Hair follicle dermal papilla cell (primary cell): ENCODE measurements at places on chromosomes 12 and 14. TPM values are rescaled to one million over a fixed set of nuclear protein-coding genes. Genes with fewer than 3 reads are reported as not detected.

Gene OR4E2
- not detected in 2 replicates for total RNA-seq

Gene BATF
- not detected in 2 replicates for total RNA-seq

Gene CFAP251
- total RNA-seq, result 4.0 and 4.5 TPM in 2 replicates

Gene SLC25A21
- under 0.01 and 0.24 TPM in 2 replicates for total RNA-seq

Gene TMPRSS12
- not detected in 2 replicates for total RNA-seq

Gene SVOP
- total RNA-seq, result not detected in 2 replicates

Gene EPS8
- 47.2 and 63.9 TPM in 2 replicates for total RNA-seq

Gene ALDH2
- 13.1 and 20.4 TPM in 2 replicates for total RNA-seq

Gene MYH6
- not detected in 2 replicates for total RNA-seq

Gene RDH16
- under 0.01 and 0.12 TPM in 2 replicates for total RNA-seq

Gene KCNK10
- not detected in 2 replicates for total RNA-seq

Gene SLC5A8
- not detected in 2 replicates for total RNA-seq

Gene PXN
- 55.5 and 70.7 TPM in 2 replicates for total RNA-seq

Gene FRS2
- total RNA-seq, result 85.7 and 94.6 TPM in 2 replicates

Gene CACNA2D4
- 0.36 and 1.3 TPM in 2 replicates for total RNA-seq

Gene HOXC12
- not detected in 2 replicates for total RNA-seq

Gene B4GALNT1
- total RNA-seq, result 3.8 and 5.7 TPM in 2 replicates

Gene KRT72
- not detected in 2 replicates for total RNA-seq

Gene RIN3
- total RNA-seq, result 10.0 and 15.6 TPM in 2 replicates

Gene GPRC5D
- not detected in 2 replicates for total RNA-seq

Gene MYH7
- not detected in 2 replicates for total RNA-seq

Gene KRT85
- not detected in 2 replicates for total RNA-seq

Gene GPR137C
- 0.12 and 0.49 TPM in 2 replicates for total RNA-seq

Gene MYO1A
- total RNA-seq, result 0.12 TPM in 1 of 2 replicates, not detected in the other

Gene C1R
- 363 and 481 TPM in 2 replicates for total RNA-seq

Gene NPFF
- not detected in 2 replicates for total RNA-seq

Gene TMEM121
- total RNA-seq, result 5.8 and 7.6 TPM in 2 replicates

Gene ESRRB
- total RNA-seq, result under 0.01 TPM in 1 of 2 replicates, not detected in the other

Gene CCDC175
- total RNA-seq, result not detected in 2 replicates

Gene NTF3
- total RNA-seq, result 4.4 and 5.0 TPM in 2 replicates

Gene CLEC9A
- not detected in 2 replicates for total RNA-seq

Gene ANKRD13A
- total RNA-seq, result 228 and 276 TPM in 2 replicates

Gene RASSF9
- 2.3 and 3.2 TPM in 2 replicates for total RNA-seq

Gene ERP27
- total RNA-seq, result not detected in 2 replicates

Gene NFATC4
- total RNA-seq, result 285 and 343 TPM in 2 replicates

Gene P3H3
- total RNA-seq, result 72.1 and 81.9 TPM in 2 replicates

Gene FGF6
- total RNA-seq, result not detected in 2 replicates

Gene CLEC4A
- 0.81 TPM in 1 of 2 replicates, not detected in the other for total RNA-seq

Gene SLC7A7
- 6.7 and 10.2 TPM in 2 replicates for total RNA-seq

Gene INHBC
- not detected in 2 replicates for total RNA-seq

Gene CCDC88C
- total RNA-seq, result under 0.01 and 0.16 TPM in 2 replicates

Gene DHRS1
- total RNA-seq, result 20.9 and 22.6 TPM in 2 replicates

Gene MSI1
- total RNA-seq, result not detected in 2 replicates

Gene FBXO34
- 25.6 and 30.0 TPM in 2 replicates for total RNA-seq

Gene ZFHX2
- total RNA-seq, result 0.12 and 0.16 TPM in 2 replicates

Gene GLT1D1
- total RNA-seq, result not detected in 2 replicates

Gene AKAP6
- 2.1 and 2.9 TPM in 2 replicates for total RNA-seq

Gene KRT74
- not detected in 2 replicates for total RNA-seq

Gene IFT43
- 17.0 and 20.2 TPM in 2 replicates for total RNA-seq

Gene TEX22
- total RNA-seq, result 0.36 and 0.49 TPM in 2 replicates

Gene PTPRQ
- total RNA-seq, result 2.2 and 5.7 TPM in 2 replicates

Gene SERPINA10
- total RNA-seq, result not detected in 2 replicates

Gene ARPC3
- 134 and 170 TPM in 2 replicates for total RNA-seq

Gene FZD10
- not detected in 2 replicates for total RNA-seq

Gene MDGA2
- not detected in 2 replicates for total RNA-seq

Gene DNM1L
- 60.0 and 69.8 TPM in 2 replicates for total RNA-seq

Gene TAS2R43
- 3.4 and 4.3 TPM in 2 replicates for total RNA-seq

Gene TMEM179
- total RNA-seq, result not detected in 2 replicates

Gene PZP
- total RNA-seq, result not detected in 2 replicates
